ENCODE measurements at places on chromosomes 11 and 22.

DNA sequence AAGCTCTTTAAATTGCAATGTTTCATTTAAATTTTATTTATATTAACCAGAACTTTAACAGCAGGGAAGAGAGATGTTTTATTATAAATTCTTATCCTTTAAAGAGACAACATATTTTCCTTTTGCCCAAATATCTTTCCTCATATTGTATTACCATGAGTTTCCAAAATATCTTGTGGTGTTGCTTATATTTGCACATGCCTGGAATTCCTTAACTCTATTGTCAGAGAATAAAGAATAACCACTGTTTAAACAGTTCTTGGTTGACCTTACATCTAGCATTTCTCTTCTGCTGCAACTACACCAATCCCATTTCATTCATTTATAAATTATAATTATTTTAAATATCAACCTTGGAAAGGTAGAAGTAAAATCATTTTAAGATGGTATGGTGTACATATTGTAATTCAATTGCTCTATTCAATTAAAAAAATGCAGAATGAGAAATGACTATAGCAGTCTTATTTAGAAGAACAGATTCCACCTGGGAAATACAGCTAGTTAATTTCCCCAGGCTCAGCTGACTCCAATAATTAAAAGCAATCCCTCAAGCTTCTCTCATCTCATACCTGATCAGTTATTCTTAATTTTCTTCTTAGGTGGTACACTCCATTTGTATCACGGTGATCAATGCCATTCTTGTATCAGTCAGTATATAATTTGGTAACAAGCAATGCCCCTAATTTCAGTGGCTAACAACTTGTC lies 923.3 kb downstream of the KCNA4 start:
- no peak for DNase-seq

DNA sequence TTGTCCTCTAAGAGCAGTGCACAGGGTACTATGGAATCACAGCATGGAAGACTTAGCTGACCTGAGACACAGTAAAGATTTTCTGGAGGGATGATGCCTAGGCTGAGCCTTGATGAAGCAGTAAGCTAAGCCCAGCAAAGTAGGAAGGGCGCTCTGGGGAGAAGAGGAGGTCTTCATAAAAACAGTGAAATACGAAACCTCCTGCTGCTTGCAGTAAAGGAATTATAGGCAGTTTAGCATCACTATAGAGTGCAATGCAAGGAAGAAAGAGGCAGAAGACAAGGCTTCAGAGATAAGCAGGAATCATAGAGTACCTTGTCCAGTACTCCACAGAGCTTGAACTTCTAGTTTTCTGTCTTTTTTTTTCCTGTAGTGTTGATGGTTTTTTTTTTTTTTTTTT lies 555.7 kb upstream of the CADM1 start:
- DNase-seq, result no peak

- no peak for DNase-seq
These were observed 81.7 kb upstream of the FAM181B start for GRCh38 chr11:82815406-82815805.

DNA sequence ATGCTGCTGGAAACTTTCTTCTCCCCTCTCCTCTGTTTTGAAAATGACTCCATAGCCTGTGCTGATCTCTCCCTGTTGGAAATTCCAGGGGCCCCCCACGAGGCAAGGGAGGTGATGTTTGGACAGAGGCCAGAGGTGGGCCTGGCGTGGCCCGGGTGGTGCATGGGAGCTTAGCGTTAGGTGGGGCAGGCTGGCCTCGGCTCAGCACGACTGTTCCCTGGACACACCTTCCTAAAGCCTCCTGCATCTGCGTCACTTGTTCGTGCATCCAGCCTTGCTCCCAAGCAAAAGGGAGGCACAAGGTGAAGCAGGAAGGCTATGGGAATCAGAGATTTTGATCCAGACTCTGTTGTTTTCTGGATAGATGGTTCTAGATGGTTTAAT lies 135.2 kb downstream of the CEP164 start:
- DNase-seq, result no peak

DNA sequence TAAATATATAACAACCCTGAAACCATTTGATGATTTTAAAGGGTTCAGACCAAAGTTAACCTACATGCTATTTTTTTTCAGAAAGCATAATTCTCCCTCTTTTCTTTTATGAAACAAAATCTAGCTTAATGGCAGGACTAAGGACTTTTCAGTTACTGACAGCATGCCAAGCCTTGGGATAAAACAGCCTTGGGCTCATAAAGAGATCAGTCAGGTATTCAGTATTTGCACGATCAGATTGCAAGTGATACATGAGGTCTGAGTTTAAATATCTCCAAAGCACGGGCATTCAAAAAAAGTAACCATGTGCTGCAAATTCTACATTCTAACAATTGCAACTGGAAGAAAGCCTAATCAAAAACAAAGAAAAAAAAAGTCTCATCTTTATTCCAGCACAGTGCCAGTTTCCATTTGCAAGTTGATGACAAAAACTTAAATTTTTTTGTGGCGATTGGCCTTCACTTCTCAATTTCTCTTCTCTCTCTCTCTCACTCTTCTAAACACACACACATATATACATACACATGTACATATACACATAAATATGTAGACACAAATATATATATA lies 60.1 kb downstream of the CTSC start:
- DNase-seq, result no peak

- DNase-seq, result no peak
These were observed 49.2 kb downstream of the CNTN5 start for GRCh38 chr11:99069856-99070444.

DNA sequence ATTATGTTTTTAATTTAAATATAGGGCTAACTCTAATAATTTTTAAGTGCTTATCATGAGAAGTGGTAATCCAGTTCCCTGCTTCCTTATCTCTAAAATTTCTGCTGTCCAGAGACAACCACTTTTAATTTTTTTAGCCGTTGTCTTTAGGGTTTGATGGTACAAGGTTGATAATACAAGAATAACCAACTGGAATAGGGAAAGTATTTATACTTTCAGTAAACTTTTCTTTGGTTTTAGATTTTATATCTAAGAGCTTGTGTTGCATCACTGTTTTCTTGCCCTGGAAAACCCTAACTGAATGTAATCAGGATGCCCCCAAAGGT lies 46.5 kb upstream of the ADORA2A start:
- DNase-seq, result no peak

DNA sequence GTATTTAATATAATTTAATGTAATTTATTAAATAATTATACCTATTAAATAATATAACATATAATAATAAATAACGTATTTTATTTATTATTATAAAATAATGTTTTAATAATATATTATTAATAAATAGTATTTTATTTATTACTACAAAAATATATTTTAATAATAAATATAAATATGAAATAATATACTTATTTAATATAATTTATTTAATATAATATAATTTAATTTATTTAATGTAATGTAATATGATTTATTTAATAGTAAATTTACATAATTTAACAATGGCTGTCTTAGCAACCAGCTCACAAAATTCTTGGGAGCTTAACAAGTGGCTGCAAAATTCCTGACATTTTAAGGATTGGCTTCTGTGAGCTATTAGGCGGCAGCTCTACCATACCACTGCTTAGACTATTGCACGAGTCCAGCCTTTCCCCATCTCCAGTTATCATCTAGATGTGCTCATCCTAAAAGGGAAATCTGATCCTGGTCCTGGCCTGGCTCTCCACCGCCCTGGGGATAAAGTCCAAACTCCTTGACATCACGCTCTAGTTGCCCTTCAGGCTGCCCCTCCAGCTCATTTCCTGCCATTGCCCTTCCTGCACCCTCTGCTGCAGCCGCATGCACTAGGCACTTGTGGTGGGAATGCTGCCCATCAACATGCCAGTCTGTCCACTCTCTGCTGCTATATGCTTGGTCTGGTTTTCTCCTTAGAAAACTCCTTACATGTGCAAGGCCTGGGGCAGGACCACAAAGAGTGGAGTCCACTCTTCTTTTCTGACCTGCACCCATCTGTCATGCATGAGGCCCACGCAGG lies 9.8 kb downstream of the MMP20 start:
- no peak for DNase-seq

- no peak for DNase-seq
These were observed 230.3 kb upstream of the SESN3 start for GRCh38 chr11:95461348-95461747.

DNA sequence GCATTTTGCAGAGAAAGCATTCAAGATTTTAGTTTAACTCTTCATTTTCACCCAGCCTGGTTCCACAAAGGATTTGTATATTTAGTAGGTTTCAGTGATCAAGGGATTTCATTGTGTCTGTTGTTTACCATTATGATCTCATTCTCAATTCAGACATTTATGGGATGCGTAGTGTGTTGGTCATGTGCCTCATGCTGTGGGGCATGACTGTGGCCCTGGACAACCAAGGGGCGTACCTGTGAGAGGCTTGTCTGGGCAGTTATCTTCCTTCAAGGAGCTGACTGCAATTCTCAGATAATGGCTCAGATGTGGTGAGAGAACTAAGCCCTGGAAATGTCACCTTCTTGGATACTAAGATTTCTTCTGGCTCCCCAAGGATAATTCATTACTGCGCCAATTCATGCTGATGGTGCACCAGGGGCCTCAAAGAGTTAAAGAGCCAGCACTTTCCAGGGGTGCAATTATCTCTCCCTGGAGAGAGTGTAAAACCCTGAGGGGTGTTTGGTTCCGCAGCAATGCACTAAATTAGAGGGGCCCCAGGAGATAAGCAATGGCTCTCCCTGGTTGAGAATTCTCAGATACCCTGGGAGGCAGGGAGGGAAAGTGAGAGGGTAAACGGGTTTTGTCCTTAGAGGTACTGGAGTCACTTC lies 32.2 kb downstream of the SLC6A5 start:
- DNase-seq, result no peak

DNA sequence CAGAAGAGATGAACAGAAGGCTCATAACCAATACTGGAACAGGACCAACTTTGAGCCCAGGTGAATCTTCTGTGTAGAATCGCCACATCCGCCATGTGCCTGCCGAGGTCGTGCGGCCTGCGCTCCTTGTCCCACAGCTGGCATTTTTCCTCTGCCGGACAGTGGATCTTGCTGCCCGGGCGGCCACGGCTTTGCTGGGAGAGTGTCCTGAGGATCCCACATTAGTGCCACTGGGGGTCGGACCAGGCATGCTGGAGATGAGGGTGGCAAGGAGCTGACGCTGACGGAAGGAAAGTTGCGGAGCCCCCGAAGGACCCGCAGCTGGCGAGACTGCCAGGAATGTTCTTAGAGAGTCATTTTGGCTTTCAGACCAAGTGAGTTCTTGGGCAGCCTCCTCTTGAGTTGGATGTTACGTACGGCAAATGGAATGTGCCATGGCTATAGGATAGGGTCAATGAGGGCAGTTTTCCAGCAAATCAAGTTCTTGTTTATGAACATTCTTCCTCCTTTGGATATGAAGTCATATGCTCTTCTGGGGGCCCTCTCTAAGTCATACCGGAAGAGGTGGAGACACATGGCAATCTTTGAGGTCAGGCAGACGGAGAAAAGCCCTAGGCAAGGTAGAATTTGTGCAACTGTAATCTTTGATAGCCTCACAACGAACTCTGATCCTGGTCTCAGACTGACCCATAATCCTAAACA lies 57.4 kb upstream of the NUP160 start:
- no peak for DNase-seq

DNA sequence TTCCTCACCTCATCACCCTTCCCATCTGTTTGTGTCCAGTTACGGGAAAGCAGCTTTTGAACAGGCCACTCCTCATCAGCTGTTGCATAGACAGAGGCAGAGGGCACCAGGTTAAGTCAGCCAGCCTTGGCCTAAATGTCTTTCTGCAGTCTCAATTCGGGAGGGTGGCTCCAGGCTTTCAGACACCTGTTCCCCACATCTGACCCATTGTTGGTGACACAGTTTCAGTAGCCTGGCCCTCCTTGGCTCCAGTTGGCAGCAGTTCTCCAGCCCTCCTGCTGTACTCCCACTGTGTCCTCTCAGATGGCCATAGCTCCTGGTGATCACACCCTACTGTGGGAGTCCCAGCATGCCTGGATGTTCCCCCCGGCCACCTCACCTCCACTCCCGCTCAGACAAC lies 70.8 kb upstream of the MYOD1 start:
- no peak for DNase-seq

- DNase-seq, result no peak
These were observed 37.0 kb upstream of the DNAJB7 start for GRCh38 chr22:40898850-40899357.

DNA sequence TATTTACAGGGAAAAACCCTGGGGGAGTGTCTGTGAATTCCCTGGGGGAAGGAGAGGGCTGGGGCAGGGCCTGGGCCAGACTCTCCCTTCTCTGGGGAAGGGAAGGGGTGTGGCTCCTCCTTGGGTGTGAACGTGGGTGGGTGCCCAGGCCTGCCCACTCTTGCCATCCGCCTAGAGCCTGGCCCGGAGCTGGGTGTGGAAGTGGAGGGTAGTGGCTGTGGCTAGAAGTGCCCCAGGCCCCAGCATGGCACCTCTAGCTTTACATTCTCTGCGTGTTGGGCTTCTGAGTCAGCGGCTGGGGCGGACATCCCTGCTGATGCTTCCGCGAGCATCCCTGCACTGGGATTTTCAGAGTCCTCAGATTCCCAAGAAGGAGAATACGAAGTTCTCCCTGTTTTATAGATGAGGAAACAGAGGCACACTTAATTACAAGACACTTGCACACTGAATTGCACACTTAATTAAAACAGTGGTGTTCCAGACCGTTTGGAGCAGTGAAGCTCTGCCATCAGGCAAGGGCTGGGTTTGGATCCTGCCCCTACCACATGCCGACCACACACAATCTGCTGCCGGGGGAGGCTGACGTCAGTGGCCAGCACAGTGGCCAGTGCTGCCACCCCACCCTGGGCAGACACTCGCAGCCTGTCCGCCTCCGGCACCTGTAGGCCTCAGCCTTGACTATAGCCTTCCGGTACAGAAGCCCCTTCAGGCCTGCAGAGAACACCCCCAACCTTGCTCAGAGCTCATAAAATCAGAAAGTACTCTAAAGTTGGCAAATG lies 7.6 kb downstream of the BAD start:
- no peak for DNase-seq

DNA sequence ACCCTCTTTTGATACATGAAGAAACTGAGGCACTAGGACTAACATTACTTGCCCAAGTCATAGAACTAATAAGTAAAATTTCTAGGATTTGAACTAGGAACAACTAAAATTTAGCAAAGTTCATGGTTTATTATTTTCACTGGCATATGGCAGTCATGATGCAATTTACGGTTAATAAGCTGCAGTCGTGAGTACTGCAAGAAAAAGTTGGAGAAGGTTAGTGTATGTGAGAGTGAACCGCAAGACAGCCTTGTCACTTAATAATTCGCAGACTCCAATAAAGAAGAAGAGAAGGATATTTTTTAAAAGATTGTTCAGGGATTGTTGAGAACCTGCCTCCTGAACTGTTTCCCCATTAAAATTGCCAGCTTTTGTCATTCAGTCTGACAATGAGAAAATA lies 663.4 kb upstream of the TENM4 start:
- DNase-seq, result no peak

GRCh38 chr22:27811778-27812177 lies 10.2 kb upstream of the MN1 start:
- no peak for DNase-seq

DNA sequence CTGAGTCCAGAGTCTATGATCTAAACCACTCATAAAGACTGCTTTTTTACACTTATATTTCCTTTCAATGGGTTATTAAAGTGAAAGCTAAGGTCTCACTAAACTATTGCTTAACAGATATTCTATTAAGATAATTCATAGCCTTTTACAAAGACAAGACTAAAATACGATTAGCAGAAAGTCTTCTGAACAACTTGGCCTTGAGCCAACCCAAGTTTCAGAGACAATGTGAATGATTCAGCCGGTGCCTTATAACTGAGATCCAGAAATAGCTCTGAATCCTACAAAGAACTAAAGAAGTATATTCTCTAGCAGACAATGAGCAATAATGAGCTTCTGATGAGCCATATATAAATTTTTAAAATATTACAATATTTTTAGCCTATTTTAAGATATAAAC lies 41.5 kb upstream of the CARD18 start:
- no peak for DNase-seq

GRCh38 chr11:30579415-30580175 lies 6.6 kb downstream of the MPPED2 start:
- no peak for DNase-seq

Data from CD4-positive, alpha-beta T cell treated with Interleukin-4 for 1 hour (primary cell).